ENCODE measurements at places on chromosomes 4 and X.

GRCh38 chr4:6562931-6563901, 11.8 kb upstream of the MAN2B2 start:
- DNase-seq: no peak

DNA sequence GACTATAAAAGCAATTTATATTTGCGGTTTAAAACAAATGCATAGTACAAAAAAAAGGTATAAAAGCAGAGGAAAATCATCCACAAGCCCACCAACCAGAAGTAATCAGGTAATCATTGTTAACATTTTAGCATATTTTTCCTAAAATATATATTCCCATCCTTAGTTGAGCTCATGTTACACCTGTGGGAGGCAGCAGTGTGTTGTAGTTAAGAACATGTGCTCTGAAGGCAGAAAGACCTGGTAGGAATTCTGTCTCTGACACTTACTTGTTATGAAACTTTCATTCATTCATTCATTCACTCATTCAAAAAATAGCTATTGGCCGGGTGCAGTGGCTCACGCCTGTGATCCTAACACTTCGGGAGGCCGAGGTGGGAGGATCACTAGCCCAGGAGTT, 15.4 kb upstream of the CDKL5 start:
- no peak for DNase-seq

DNA sequence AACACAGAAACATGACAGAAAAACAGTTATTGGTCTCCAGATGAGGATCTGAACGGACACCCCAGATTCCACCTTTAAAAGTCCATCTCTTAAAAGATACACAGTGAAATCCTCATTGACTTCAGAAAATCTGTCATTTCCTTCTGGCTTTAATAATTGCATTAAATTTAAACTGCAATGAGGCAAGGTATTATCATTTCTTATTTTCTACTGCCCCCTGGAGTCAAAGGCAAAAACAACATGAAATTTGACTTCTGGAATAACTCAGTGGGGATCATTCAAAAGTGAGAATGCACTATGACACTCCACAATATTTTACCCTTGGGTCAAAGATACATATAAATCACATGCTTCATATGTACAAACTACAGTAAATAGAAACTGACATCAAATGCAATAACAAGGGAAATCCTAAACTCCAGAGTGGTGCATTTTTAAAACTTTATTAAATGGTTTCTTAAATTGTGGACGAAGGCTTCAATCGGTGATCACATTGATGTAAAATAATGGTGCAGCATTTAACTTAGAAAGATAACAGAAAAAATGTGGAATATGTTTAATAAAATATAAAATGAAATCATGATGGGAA, 56.4 kb upstream of the SPANXN1 start:
- DNase-seq: no peak

GRCh38 chr4:105767579-105767978, 59.0 kb downstream of the GSTCD start:
- no peak for DNase-seq

DNA sequence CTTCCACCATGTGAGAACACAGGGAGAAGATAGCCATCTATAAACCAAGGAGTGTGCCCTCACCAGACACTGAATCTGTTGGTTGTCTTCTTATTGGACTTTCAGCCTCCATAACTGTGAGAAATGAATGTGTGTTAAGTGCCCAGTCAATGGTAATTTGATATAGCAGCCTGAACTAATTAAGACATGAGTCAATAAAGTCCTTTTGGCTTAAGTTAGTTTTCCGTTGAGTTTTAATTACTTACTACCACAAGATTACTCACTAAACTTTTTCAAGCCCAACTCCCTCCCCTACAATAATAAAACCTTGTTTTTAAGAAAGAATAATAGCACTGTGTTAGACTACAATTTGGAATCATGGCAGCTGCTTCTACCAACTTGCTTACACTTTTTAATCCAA, 324.2 kb downstream of the PCDH19 start:
- DNase-seq: no peak

GRCh38 chr4:182240161-182241130, 2.8 kb upstream of the TENM3 start:
- DNase-seq: no peak

DNA sequence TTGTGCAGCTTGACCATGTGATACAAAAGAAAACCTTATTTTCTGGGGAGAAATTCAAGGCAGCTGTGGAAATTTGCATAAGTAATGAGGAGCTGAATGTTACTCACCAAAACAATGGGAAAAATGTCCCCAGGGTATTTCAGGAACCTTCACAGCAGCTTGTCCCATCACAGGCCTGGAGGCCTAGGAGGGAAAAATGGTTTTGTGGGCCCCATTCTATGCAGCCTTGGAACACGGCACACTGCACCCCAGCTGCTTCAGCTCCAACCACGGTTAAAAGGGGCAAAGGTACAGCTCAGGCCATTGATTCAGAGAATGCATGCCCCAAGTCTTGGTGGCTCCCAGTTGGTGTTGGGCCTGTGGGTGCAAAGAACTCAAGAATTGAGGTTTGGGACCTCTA, 216.1 kb downstream of the MAGEE1 start:
- DNase-seq: no peak

DNA sequence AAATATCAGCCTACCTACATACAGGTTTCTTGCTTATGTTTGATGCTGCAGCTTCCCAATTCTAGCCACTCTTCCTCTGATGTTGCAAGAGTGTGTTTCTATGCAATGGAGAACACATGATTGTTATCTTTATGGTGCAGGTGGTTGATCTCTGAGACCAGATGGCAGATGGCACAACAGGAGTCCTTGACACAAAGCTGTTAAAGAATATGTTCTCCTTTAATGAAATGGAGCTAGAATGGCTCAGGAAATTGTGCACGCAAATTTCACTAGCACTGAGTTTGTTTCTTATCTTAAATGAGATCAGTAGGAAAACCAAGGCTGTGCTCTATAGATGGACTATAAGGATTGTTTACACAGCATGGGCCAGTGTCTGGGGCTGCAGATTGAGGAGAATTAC, 29.9 kb upstream of the TTC29 start:
- no peak for DNase-seq

DNA sequence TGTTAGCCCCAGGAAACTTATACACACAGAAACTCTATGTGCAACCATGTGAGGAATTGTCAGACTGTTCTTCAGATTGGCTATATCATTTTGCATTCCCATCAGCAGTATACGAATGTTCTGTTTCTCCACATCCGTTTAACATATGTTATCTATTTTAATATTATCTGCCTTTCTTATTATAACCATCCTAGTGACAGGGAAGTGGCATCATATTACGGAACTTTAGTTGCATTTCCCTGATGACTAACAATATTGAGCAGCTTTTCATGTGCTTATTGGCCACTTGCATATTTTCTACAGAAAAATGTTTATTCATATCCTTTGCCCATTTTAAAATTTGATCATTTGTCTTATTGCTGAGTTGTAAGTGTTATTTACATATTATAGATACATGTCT, 36.5 kb upstream of the IL15 start:
- DNase-seq: no peak

- DNase-seq: peak; percentile 49
These were observed 5.7 kb upstream of the JADE1 start for GRCh38 chr4:128803783-128804182.

- DNase-seq: no peak
These were observed 8.7 kb downstream of the EGF start for GRCh38 chr4:109921384-109921808.

- DNase-seq: no peak
These were observed 12.8 kb upstream of the BOD1L1 start for GRCh38 chr4:13640149-13640940.

DNA sequence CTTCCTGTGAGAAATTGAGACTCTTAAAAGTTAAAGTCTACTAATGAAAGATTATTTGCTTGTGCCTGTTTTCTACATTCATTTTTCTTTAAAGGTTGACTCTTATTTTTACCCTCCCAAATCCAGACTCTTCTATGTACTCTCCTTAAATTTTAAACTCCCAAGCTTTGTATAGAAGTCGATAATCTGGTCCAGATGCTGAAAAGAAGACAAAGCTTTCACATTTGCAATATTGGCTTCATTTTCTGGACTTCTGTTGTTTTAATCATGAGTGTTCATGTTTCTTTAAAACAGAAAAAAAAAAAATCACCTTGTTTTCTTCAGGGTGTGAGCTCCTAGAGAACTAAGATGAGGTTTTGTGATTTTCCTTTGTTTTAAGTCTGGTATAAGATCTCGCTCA, 53.2 kb upstream of the TBC1D14 start:
- DNase-seq: no peak

GRCh38 chr4:145231906-145232700, 51.7 kb upstream of the OTUD4 start:
- no peak for DNase-seq

DNA sequence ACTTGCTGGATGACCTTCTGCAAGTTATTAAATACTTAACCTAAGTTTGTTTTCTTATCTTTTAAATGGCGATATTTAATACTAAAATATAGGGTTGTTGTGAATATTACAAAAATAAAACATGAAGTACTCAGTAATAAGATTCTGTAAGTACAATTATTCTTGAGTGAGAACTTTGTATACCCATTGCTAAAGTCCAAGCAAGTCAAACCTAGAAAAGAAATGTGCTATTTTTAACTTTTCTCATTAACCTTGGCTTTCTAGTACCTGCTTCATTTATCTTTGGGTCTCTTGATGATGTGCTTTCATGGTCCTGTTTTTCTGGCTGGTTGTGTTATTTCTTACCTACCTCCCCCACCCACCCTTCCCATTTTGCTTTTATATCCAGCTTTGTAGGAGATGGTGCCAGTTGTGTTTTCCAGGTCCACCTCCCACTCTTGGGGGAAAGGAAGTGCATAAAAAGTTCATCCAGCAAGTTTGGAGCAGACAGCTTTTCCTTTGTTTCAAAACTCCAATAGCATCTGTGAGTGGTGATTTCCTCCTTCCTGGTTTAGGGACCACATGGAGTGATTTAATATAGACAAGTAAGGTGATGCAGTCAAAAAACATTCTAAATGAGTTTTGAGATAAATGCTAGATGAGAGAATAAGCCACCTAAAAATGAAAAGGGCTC, 7.5 kb upstream of the CXCL8 start:
- DNase-seq: no peak

GRCh38 chr4:105116616-105117319, 29.9 kb upstream of the TET2 start:
- no peak for DNase-seq

DNA sequence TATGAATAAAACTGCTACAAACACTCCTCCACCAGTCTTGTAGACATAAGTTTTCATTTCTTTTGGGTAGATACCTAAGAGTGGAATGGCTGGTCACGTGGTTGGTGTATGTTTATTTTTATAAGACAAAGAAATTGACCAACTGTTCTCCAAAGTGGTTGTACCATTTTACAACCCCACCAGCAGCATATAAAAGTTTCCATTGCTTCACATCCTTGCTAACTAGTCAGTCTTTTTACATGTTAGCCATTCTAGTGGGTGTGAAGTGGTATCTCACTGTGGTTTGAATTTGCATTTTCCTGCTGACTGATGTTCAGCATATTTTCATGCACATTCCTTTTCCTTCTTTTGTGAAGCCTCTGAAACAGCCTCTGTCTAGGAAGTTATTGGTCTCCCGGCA, 76.2 kb upstream of the ADGRG2 start:
- no peak for DNase-seq

GRCh38 chrX:152637649-152638442, at the start of gene GABRQ:
Gene GABRQ (plus strand): TSS chrX:152637895. CDS start chrX:152638203, 308 bp downstream.
- no peak for DNase-seq
